Esophagus squamous epithelium (tissue), 5 donors: ENCODE measurements at places on chromosomes 7 and 10.

DNA sequence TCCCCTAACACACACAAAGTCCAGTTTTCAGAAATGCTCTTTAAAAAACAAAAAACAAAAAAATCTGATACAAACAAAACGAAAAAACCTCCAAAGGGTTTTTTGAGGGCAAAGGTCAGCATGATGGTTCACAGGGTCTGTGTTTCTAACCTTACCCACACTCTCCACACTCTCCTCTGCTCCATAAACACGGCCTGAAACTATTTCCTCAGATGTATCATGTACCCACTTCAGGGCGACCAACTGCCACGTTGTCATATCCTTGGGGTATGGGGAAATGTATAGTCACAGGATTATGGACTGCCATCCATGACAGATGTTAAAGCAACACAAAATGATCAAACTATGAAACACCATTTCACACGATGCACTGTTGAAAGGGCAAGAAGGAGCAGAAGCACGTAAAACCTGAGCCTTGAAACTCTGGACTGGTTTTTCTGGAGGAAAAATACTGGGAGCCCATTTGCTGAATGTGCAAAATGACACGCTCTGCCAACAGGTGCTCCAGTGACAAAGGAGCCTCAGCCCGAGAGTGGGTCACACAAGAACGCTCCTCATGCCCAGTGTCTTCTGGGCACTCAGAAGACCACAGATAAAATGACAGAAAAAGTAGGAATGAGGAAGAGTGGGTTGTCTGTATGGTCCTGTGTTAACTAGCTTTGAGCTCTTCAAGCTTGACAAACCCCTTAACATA is 15.8 kb downstream of the NAPEPLD start:
- no peak for DNase-seq

DNA sequence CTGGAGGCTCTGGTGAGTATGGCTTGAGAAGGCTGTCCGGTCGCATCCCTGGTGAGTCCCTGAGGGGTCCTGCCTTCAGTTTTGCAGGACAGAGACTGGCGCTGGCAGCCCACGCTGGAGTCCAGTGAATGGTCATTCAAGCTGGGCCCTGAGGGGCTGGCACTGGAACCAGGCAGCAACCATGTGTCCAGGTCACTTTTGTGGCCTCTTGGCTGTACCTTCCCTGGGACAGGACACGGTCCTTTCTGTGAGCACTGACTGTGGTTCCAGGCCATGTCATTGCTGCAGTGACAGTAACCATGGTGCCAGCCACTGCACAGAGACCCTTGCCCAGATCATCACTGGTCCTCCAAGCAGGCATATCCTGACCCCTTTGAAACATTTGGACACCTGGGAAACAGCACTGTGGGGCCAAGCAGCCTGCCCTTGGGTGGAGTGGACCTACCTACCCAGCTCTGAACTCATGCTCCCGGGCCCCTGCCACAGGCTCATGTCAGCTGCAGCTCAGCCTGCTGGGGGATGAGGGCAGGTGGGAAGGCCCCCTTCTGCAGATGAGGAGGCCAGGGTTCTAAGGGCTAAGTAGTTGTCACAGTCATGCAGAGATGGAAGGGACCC is 72.1 kb downstream of the ADCY1 start:
- DNase-seq, result no peak

GRCh38 chr7:110800984-110801383 is 289.9 kb upstream of the LRRN3 start:
- DNase-seq, result no peak

GRCh38 chr10:58109731-58110130 is 158.0 kb downstream of the IPMK start:
- DNase-seq, result no peak

GRCh38 chr10:13587391-13587790 is 626 bp downstream of the PRPF18 start:
- DNase-seq, result no peak

DNA sequence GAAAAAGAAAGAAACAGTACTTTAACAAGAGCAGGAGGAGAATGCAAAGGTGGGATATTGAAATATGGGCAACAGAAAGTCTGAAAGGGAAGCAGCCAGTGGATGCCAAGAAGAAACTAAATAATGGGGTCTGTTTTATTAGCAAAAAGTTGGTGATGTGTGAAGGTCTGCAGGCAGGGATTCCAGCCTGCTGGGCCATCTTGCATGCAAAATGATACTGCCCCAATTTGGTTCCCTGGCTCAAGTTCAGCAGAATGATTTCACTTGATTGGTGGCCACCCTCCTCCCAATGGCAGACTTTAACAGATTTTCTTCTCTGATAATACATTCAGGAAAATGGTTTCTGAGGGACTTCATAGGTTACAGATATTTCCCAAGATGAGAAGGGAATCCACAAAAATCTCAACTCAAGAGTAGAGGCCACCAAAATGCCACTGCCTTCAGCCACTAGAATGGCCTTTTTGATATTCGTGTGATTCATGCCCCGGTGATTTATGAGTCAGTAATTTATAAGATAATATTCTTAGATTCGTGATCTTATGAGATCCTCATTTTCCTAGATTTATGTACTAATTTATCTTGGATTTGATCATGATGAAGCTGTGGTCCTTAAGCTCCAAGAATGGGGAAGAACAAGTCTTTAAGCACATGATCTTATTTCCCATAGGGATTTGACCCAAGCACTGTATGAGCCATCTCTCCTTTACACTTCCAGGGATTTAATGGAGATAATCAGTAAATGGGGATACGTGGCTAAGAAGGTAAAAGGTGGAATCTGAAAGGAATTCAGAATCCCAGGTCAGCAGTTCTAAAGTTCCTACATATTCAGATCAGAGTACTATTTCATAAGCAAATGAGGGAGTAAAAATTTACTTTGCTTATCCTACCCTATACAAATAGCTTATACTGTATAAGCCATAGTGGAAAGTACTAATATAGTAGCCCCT is 32.3 kb upstream of the ADD3 start:
- no peak for DNase-seq

GRCh38 chr10:107072028-107072427 is 92.5 kb downstream of the SORCS1 start:
- DNase-seq, result no peak

- no peak for DNase-seq
Observed at GRCh38 chr7:82517050-82517449, 73.5 kb upstream of the CACNA2D1 start.

GRCh38 chr7:116259156-116259870 is 49.0 kb downstream of the TES start:
- no peak for DNase-seq

GRCh38 chr7:12647364-12648219 is 39.8 kb upstream of the ARL4A start:
- no peak for DNase-seq

- no peak for DNase-seq
Observed at GRCh38 chr10:30456266-30456665, 22.3 kb downstream of the MAP3K8 start.

DNA sequence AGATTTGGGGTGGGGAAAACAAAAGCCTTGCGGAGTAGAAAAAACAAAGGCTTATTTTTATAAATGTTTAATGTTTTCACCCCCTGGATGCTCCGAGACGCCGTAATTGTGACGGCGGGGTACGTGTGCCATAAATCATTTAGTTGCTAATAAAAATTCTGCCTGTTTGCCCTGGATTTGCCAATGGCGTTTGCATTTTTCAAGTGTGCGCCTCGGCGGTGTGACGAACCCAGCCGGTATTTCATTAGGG is 2.5 kb upstream of the TNRC18 start:
- no peak for DNase-seq

DNA sequence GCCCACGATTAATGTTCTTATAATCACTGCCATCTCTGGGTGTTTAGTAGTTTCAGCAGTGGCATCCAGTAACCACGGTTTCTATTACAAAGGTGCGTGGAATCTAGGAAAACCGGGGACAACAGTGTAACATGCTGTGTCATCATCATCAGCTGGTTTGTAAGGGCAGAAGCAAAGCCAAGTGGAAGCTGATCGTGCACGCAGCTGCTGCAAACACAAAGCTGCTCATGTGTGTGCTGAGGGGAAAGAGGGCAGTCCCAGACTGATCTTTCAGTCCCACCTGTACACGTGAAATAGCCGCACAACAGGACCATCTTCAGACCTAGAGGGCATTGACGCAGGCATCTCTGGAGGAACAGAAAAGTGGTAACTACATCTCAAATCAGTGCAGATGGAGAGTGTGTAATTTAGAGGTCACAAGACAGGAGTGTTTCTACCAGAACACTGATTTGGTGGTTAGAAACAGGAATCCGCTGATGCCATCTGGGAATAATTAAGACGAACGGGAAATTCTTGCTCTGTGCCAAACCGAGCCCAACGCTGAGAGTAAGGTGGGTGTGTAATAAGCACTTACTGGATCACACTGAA is 13.4 kb downstream of the ANKRD16 start:
- no peak for DNase-seq

DNA sequence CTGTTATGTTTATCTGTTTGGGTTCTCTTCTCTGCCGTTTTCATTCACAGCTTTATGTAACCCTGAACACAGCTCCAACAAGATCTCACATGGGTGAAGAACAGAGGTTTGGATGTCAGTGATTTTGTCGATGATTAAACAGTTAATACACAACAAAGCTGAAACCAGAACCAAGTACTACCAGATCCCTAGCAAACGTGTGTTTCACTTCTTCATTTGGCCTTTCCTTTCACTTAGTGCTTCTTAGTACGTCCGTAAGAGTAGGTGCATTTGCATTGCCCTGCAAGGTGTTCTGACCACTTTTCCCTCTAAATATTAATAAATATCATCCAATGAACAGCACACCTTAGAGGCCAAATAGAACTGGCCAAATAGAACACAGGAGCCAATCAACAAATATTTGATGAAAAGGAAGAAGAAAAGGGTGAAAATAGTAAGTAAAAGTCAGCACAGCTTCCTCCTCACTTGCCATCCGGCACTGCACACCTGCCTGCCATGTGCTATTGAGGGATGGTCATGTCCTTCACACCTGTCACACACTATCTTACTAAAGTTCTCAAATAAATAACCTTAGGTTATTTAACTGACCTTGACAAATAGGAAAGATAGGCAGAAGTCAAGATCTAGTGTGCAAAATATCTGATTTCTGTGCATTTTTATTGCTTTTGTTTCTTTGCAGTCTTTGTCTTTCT is 252.6 kb upstream of the ANKRD30A start:
- no peak for DNase-seq

- no peak for DNase-seq
Observed at GRCh38 chr10:30671026-30671616, 41.6 kb upstream of the LYZL2 start.

- DNase-seq, result no peak
Observed at GRCh38 chr7:103394566-103394965, 47.1 kb downstream of the PSMC2 start.

DNA sequence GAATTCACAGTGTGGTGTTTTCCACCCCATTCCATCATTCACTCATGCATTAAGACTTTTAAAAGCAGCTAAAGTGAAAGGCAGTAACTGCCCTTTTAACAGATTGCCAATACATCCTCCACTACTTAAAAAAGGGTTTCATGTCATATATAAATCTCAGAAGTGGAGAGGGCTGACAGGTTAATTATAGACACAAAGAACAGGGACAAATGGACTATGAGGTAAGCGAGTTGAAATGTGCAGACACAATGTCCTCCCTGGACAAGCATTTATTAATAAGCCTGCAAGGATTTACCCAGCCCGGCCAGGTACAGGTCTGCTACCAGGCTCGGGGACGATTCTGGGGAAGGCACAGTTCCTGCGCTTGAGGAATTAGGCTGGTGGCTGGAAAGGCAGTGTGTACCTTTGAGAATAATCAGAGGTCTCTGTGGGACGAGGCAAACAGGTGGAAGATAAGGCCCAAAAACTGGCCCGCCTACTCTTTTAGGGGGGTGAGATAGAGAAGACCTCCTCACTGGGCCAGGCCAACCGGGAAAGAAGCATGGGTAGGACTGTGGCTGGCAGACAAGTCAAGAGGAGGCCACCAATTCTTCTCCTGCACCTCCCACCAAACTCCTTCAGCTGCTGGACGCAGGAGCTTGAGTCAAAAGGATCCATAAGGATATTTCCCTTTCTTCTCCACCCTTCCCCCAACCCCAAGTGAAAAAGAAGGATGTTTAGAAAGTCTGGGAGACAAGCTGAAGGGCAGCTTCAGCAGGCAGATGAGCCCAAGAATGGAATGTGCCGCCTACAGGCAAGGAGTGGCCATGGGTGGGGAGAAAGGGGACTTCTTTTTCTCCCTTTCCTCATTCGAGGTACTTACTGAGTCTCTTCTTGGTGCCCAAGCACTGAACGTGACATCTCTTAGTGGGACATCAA is 1.5 kb downstream of the PDLIM1 start:
- DNase-seq, result no peak

- DNase-seq, result no peak
Observed at GRCh38 chr7:101555269-101555920, 73.7 kb downstream of the MYL10 start.

DNA sequence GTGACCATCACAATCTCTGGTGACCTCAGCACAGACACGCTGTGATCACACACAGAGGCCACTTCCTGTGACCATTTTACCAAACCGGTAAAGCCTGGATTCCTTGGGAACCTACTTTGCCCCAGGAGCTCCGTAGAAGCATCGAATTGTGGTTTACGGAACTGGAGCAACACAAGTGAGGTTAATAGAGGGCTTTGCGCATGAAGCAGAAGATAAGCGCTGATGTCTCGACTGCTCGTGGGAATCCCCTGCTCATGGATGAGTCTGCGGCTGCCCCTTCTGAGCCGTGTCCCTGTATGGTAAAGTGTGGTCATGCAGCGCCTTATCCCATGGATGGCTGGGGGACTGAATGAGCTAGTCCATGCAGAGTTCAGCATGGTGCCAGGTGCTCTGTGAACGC is 53.6 kb downstream of the VIPR2 start:
- no peak for DNase-seq

- no peak for DNase-seq
Observed at GRCh38 chr10:12633776-12634620, 284.7 kb downstream of the CAMK1D start.

DNA sequence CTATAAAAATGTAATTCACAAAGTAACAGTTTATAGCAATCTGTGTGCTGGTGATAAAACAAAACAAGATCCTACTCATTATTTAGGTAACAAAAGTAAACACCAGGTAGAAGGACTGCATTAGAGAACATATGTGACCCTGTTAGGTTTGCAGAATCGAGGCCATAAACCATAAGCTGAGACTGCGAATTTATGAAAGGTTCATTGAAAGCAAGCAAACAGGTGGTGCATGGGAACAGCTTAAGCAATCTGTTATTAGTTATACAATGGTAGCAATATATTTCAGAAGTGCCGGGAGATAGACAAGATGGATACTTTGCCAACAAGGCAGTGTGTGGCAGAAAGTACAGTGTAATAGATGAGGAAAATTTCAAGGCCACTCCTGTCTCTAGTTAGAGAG is 23.5 kb upstream of the FAM133B start:
- DNase-seq, result no peak

DNA sequence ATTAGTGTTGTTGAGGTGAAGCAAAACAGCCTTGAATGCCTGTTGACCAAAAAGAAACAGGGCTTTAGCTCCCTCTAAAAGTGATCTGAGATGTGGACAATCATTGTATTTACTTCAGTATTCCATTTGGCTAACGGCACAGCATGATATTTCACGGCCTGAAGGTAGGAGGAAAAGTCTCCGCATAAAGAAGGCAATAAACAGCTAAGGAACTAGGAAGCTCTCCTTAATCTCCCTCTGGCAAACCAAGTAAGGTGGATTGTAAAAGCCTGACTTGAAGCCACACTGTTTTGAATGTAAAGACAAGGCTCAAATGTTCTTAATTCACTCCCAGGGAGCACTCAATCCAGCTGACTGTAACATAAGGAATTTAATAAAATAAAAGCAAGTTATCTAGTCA is 160.0 kb upstream of the ZNF804B start:
- no peak for DNase-seq

- no peak for DNase-seq
Observed at GRCh38 chr7:100835903-100836811, 8.8 kb upstream of the EPHB4 start.

- DNase-seq, result no peak
Observed at GRCh38 chr10:121104476-121105111, 253.4 kb downstream of the WDR11 start.
